ENCODE measurements at places on chromosomes 4 and X.

DNA sequence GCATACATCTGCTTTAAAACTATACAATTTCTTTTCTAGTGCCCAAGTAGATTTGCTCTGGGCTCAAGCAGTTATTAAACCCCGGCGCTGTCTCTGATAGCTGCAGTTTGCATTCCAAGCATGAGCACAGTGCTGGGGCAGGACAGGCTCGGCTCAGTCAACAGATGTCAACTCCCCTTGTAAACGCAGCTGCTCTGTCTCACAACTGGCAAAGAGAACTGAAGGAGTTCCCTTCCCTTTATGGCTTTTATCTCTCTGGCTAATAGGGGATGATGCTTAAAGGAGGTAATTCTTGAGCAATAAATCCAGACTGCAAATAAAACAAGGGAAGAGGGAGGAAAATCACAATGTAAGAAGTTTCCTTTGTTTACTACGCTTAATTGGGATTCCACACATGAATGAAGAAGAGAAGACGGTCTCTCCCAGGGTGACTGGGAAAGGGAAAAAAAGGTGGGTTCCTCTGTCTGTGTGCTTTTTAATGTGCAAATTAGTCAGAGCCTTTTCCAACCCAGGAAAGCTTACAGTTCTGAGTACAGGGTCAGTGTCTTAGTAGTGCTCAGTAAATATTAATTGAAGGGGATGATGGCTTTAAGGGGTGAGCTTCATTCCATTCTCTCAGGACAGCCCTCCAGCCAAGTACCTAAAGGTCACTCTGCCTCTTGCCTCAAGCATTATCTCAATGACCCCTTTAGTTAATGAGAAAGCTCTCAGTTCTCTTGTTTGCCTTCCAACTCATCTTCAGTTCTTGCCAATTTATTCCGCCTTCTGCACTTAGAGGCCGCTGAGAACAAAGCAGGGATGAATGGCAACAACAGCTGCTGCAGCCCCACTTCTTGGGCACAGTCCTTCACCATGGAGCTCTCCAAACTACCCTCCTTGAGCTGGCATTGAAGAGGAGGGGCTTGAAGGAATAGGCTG is 155.7 kb upstream of the JADE1 start:
- DNase-seq: no peak

DNA sequence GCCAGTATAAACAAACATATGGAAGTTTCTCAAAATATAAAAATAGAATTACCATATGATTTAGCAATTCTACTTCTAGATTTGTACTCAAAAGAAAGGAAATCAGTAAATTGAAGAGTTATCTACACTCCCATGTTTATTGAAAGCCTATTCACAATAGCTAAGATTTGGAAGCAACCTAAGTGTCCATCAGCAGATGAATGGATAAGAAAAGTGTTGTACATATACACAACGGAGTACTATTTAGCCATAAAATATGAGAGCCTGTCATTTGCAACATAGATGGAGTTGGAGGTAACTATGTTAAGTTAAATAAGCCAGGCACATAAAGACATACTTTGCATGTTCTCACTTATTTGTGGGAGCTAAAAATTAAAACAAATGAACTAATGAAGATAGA is 257.8 kb downstream of the TEX13C start:
- DNase-seq: no peak

DNA sequence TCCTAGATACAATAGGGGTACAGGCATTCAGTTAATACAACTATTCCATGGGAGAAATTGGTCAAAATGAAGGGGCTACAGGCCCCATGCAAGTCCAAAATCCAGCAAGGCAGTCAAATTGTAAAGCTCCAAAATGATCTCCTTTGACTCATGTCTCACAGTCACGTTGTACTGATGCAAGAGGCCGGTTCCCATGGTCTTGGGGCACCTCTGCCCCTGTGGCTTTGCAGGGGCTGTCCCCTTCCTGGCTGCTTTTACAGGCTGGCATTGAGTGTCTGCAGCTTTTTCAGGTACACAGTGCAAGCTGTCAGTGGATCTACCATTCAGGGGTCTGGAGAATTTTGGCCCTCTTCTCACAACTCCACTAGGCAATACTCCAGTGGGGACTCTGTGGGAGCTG is 12.5 kb upstream of the ASIC5 start:
- DNase-seq: no peak

- no peak for DNase-seq
These were observed 134.9 kb upstream of the LEF1 start for GRCh38 chr4:108303488-108304177.

GRCh38 chrX:153864561-153865320 is 21.2 kb downstream of the L1CAM start:
- DNase-seq: no peak
